ENCODE measurements at places on chromosomes 1 and 21.

DNA sequence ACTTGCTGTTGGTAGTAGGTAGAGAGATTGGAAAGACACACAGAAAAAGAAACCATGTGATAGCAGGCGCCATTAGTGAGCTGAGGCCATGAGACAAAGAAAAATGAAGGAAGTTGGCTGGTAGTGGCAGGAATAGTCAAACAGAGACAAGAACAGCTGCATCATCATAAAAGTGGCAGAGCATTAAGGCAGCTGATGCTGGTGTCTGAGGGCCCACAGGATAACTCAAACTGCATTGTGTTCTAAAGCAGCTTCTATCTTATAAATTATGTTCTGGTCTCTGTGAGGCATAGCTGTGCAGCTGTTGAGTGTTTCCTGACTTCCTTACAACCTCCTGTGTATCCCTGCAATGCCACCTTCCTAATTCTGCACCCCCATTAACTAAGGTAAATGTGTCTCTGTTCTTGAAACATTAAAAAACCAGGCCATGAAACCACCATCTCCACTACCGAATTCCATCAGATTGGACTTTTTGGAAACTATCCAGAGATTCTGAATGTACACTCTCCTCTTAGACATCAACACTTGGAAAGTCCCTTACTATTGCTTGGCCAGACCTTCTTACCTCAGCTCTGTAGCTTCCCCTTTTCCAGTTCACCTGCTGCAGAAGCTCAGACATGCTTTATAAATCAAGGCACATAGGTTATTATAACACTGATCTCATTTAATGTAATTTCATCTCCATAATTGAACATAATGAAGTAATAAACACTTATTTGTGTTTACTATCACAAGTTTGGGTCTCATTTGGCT is 23.4 kb upstream of the ARHGAP29 start:
- no peak for DNase-seq

- DNase-seq = no peak
These were observed 39.4 kb upstream of the NGF start for GRCh38 chr1:115377411-115377810.

- no peak for DNase-seq
These were observed 71.0 kb downstream of the SSBP3 start for GRCh38 chr1:54335011-54335754.

DNA sequence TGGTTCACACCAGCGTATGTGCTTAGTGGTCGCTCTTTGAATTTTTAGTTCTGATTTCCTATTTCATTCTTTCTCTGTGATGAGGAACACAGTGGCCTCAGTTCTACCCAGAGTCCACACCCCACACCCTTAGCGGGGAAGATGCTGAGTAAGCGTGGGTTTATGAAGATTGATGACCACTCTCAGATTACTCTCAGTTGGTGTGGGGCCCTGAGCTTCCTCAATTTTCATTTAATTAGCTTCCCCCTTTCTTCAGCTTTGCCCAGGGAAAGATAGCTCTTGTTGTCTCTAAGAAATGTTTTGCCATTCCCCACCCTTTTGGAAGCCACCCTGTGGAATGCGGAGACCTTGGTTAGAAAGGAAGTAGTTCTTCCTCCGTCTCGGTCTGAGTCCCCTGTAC is 299.9 kb upstream of the PROX1 start:
- DNase-seq = no peak

GRCh38 chr1:151128800-151129199 is 17.6 kb downstream of the SEMA6C start:
- no peak for DNase-seq

- DNase-seq = no peak
These were observed 38.6 kb upstream of the METTL18 start for GRCh38 chr1:169833179-169833901.

- DNase-seq = peak; percentile 83
These were observed 26.1 kb downstream of the GPR3 start for GRCh38 chr1:27418326-27419185.

GRCh38 chr21:40425981-40426380 is 421.0 kb downstream of the DSCAM start:
- no peak for DNase-seq

DNA sequence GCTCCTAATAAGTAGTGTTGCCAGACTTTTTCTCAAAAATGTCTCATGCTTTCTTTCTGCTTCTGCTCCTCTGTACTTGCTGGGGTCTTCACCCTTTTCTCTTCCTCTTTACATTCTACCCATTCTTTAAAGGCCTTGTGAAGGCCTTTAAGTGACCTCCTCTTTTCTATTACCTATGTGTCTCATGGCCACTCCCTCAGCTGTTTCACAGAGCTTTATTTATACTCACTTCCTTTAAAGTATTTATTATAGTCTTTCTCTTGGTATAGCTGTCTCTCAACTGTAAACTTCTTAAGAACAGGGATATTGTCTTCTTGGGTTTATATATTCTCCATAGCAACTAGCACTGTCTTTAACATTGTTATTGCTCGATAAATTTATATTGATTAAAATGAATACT is 792 bp downstream of the GOLPH3L start:
- DNase-seq = no peak

DNA sequence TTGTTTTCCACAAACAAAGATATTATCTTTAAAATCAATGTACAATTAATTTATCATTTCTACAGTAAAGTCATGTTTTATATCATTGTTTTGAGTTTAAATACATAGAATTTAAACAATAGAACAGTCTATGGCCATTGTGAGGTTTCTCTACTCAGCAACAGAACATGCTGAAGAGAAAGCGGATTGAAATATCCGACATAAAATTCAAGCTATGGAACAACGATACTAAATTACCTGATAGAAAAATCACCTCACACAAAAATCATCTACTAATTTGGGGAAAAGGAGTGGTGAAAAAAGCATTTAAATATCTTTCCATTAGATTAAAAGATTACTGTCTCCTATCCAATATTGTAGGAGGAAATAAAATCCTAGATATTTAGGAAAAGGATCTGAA is 12.6 kb downstream of the CDKN2C start:
- no peak for DNase-seq

GRCh38 chr1:150627826-150628410 is 1.5 kb downstream of the ENSA start:
- DNase-seq = no peak

DNA sequence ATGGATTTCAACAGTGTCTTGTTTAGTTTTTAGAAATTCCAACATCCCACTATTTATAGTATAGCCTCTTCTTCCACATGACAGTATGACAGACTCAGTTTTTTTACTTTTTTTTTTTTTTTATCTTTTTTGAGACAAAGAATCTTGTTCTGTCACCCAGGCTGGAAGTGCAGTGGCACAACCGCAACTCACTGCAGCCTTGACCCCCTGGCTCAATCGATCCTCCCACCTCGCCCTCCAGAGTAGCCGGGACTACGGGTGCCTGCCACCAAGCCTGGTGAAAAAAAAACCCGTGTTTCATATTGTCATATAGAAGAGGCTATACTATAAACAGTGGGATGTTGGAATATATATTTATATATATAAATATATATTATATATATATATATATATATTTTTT is 1.2 kb upstream of the DR1 start:
- DNase-seq = no peak

All from T-helper 2 cell treated with Interferon-gamma antibody and Interleukin-4, amounts not matched to agents 5 μg/mL and 100 μg/mL, for 36 hours (primary cell).